ENCODE measurements at places on chromosomes 1 and 21. TPM values are rescaled to one million over a fixed set of nuclear protein-coding genes. Genes with fewer than 3 reads are reported as not detected.

EFNA3 gene
- 7.0 TPM for total RNA-seq

ASCL5 gene
- total RNA-seq: not detected

NT5C1A gene
- not detected for total RNA-seq

MAN1C1 gene
- total RNA-seq: not detected

MRPL20 gene
- 319 TPM for total RNA-seq

LYSMD1 gene
- total RNA-seq: 9.4 TPM

TRIM67 gene
- not detected for total RNA-seq

MRPS21 gene
- total RNA-seq: 72.0 TPM

S100A8 gene
- not detected for total RNA-seq

MIXL1 gene
- total RNA-seq: not detected

APOBEC4 gene
- not detected for total RNA-seq

EIF4G3 gene
- 29.7 TPM for total RNA-seq

Measured in HT1080 (cell line).